ENCODE measurements at places on chromosomes 7 and 10.

GRCh38 chr10:31073211-31073610 is 41.5 kb upstream of the ZNF438 start:
- no peak for DNase-seq

GRCh38 chr10:1134156-1134555 is 78.0 kb downstream of the WDR37 start:
- DNase-seq = no peak

- no peak for DNase-seq
Observed at GRCh38 chr7:156614434-156615264, 25.9 kb upstream of the RNF32 start.

DNA sequence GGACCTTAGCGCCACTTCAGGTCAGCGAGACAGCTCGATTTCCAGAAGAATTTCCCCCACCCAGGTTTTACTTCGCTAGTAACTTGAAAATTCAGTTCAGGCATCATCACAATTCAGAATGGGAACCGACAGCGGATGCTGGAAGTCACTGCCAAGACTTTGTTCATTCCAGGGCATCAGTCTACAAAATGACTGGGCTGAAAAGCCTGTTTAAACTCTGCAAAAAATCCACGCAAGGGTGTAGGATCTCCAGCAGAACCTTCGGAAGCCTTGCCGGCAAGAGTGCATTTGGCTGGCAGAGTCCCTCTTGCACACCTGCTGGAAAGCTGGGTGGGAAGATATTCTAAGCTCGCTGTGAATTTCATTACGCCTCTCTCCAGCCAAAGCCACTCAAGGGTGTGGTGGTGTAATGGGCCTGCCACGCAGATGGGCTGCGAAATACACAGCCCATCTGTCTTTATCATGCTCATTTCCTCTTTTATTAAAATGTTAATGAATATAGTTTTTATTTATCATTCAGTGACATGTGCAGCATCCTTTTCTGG is 672.0 kb upstream of the FOXK1 start:
- DNase-seq = no peak

GRCh38 chr7:51175316-51175991 is 141.2 kb downstream of the COBL start:
- no peak for DNase-seq

DNA sequence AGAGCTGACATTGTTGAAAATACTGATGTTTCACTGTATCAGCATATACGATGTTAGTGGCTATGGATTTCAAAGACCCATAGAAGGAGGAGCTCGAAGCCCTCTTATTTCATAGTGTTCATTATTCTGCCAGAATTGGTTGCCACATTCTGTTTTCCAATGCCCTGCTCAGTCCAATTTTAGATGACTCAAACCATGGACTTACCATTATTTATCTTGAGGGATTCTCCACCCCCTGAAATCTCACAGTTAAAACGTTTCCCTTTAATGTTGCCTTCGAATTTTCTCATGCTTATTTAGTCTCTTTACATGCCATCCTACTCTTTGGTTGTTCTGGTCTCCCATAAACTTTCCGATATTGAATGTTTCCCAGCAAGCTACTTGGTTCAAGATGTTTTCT is 264.5 kb downstream of the HDAC9 start:
- DNase-seq = no peak

DNA sequence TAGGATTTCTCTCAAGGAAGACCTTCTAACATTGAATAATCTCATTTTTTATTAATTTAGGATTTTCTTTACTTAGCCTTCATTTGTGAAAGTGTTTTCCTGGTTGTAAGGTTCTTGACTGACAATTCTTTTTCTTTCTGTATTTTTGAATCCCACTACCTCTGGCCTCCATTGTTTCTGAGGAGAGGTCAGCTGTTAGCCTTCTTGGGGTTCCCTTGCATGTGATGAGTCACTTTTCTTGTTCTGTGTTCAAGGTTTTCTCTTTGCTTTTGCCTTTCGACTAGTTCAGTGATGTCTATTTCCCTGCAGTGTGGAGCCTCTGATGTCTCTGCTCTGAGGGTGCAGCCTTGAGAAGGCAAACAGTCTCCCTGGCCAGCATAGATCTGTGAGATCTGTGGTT is 304.1 kb upstream of the ZNF32 start:
- DNase-seq = no peak

- DNase-seq = peak; percentile 21
Observed at GRCh38 chr10:132785723-132786475, at the start of gene NKX6-2. Gene NKX6-2, minus strand, starts transcription at chr10:132786147. Its CDS starts 199 bp downstream, at chr10:132785948.

GRCh38 chr7:112869111-112869774 is 79.0 kb upstream of the TMEM168 start:
- peak; percentile 20 for DNase-seq

GRCh38 chr7:44167920-44168319 is 21.3 kb downstream of the GCK start:
- DNase-seq = no peak

DNA sequence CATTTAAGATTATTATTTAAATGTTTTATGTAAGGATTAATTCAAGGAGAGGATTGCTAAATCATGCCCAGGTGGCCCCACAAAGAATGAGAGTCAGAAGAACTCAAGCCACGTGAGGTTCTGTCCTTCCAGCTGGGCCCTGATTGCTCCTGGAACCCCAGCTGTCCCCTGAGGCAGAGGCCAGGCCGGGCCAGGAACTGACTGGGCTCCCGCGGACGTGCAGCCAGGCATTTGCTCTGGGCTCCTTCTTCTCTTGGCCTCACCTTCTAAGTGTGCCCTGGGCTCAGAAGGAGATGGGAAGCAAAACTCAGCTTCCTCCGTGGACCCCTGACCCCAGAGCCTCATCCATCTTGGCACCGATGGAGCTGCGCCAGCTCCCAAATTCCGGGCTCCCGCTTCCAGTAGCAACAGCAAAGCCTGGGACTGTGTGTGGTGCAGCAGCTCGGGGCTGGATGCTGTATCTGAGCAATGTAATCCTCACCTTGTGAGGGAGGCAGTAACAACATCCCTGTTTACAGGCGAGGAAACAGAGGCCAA is 250.6 kb upstream of the PPP2R2D start:
- DNase-seq = no peak

GRCh38 chr10:84008878-84009277 is 130.4 kb upstream of the GHITM start:
- DNase-seq = no peak

- DNase-seq = no peak
Observed at GRCh38 chr7:55432939-55433784, 68.0 kb downstream of the LANCL2 start.

GRCh38 chr7:87414794-87415188 is 60.7 kb downstream of the ABCB4 start:
- no peak for DNase-seq

DNA sequence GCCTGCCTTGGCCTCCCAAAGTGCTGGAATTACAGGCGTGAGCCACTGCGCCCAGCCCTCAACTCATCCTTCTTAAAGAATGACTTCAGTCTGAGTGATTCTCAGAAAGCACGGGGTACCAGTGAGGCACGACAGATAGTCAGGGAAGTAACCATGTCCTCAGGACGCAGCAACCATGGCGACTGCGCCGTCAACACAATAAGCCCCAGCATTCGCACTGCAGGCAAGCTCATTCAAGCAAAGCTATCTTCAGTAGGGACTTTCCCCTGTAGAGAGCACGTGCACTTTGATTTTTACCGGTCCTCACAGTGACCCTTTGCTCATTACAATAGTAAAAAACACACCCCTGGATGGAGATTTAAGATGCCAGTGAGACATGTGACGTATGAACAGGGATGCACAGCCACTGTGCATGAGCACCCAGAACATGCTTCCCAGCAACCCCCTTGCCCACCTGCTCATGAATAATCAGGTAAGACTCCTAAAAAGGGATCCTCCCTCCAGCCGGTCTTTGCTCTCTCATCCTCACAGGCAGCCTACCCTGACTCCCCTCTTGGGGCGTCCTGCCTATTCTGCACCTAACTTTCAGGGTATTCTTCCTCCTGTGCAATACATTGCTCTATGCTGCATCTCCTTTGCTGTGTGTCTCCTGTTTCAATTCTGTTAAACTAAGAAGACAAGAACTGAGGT is 9.1 kb downstream of the WDR86 start:
- no peak for DNase-seq

DNA sequence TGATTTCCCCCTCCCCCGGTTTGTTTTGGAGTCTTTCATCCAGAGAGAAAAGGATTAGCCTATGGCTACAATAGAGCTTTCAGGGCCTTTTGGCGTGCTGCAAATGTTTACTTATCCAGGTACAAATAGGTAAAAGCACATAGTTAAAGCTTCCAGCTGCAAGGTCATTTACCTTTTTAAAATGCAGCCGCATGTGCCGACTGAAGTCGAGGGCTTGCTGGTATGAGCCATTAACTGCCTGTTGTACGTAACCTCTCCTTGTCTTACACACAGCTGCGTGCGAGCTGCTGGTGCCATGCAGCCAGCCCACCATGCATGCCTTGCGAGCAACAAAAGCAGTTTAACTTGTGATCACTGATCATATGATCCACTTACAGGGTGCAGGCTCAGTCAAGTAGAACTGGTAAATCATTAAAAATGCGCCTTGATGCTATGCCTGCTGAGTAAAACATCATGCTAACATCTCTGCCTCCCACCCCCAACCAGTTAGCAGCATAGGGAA is 866.4 kb downstream of the LRMDA start:
- no peak for DNase-seq

- no peak for DNase-seq
Observed at GRCh38 chr10:113625461-113626186, 38.2 kb downstream of the NRAP start.

Data from neuronal stem cell (in vitro differentiated cells).